ENCODE measurements at places on chromosomes 4 and X.

DNA sequence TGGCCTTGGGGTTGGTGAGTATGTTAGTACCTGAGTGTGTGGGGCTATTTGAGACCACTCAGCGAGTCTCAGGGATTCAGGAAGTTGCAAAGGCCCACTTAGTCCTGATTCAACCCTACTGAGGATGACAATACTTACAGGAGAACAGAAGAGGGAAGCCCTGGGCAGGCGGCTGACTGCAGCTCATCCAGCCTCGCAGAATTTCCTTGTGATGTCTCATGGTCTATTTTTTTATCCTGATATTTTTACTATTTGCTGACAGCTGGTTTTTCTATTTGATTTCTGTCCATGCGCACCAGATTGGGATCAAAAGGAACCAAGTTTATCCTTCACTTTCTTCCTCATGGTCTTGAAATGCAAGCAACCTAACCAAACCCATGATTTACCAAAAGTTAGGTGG is 201.8 kb upstream of the LNX1 start:
- DNase-seq, result no peak

DNA sequence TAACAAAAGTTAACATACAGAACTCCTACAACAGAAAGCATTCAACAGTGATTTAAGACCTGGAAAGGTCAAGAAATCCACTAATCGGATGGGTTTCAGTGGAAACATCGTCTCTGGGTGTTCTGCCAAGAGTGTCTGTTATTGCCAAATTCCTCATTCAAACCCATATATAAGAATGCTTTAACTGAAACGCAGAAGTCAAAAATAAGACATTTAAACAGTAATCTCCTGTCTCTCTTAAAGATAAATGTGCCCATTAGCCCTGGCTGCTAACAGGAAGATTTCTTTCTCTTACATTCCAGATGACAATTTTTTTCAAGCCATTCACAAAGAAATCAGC is 31.5 kb downstream of the DCTD start:
- no peak for DNase-seq

DNA sequence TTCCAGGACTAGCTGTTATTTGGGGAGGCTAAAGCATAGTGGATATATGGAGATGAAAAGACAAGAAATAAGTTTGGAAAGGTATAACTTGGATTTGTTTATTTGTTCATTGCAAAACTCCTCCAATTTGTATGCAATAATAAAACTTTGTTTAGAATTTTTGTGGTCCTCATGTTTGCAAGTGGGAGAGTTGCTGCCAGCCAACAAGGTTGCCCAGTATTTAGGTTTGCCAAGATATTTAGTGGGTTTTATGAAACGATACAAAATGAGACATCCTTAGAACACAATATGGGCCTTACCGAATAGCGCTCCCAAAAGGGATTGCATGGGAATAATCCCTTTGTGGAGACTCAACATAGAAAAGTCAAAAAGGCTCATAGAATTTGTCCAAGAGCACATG is 162.1 kb downstream of the INPP4B start:
- DNase-seq, result no peak

GRCh38 chr4:65007841-65008439 is 598.7 kb upstream of the TECRL start:
- peak; percentile 29 for DNase-seq

DNA sequence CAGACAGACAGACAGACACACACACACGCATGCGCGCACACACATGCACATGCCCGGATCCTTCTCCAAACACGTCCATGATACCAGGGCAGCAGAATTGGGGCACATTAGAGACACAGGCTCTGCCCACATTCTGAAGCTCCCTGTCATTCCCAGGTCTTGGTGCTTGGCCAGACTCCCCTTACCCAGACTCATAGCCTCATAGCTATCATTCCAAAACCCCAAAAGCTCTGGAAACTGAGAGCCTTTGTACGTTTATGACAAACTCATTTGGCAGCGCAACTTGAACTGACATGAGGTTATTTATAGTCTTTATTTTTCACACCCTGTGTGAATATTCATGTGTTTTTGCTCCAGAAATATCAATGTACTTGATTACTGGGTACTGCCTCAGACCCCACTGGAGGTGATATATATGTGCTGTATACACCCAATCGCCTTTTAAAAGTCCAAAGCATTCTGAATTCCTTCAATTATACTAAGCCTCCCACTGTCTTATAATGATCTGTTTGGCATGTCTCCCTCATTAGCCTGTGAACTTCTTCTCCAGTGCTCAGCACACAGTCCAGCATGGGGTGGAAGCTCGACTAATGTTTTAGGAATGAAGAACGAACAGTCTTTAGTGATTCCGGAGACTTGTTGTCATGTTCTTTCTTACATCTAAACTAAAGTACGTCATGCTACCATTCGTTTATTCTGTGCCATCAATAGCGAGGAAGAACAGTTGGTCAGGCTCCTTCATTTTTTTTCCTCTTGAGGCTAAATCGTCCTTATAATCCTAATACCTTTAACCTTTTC is 45.0 kb downstream of the RTL9 start:
- no peak for DNase-seq

DNA sequence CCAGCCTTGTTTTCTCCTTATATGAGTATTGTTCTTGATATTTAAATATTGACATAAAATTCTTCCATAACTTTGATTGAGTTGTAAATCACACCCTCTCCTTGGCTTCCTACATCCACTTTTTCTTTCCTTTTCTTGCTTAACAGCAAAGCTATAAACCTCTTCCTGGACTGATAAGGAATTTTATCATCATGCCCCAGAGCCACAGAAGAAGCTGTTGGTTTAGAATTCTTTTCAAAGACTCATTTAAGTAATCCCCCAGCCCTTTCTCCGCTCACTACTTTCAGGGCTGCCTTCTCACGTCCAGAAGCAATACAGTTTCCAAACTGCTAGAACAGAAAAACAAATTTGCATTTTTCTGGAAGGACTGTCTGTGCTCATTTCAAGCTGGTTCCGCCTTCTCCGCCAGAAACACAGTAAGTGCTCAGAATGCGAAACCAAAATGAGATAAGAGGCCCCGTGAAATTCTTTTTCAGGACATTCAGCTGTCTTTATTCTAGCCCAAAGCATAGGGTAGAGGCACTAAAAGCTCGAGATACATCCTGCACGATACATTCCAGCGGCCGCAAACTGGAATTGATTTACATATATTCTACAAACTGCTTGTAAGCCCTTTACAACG is 849 bp downstream of the MID1 start:
- DNase-seq, result no peak

DNA sequence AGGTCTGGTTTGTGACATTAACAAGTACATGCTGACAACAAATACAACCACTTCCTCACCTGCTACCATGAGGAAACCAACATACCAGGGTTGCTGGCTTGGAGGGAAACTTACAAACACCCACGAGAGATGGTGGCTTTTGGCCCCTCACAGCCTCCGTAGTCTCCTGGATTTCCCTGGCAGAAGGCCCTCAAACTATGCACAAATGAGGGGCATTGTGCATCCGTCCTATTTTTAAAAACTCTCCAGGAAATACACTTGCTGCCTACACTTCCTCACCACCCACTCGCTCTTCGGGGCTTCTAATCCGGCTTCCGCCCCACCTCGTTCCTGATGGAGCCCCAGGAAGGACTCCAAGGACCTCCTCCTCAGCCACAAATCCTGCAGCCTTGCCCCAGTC is 355.0 kb upstream of the GATB start:
- DNase-seq, result no peak

DNA sequence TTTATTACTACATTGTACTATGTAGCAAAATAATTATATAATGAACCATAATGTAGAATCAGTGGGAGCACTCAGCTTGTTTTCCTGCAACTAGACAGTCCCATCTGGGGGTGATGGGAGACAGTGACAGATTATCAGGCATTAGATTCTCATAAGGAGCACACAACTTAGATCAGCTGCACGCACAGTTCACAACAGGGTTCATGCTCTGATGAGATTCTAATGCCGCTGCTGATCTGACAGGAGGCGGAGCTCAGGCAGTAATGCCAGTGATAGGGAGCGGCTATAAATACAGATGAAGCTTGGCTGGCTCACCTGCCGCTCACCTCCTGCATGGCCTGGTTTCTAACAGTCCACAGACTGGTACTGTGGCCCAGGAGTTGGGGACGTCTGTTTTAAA is 199.2 kb downstream of the MAB21L2 start:
- DNase-seq, result no peak

DNA sequence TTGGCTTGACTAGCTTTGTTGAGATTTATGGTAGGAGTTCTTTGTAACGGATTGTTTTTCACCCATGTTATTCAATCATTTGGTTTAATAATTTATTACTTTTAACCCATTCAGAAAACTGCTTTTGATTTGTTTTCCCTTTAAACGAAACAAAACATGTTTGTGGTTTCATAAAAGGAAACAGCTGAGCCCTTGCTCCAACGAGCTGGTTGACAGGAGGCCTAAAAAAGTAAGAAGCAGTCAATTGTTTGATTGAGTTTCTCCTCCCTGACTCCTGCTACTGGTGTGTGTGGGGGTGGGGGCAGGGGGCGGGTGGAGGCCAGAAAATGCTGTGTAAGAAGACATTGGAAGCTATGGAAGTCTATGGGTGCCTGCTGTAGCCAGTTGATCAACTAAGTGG is 102.8 kb downstream of the CHRDL1 start:
- no peak for DNase-seq

GRCh38 chrX:9522378-9523155 is 57.7 kb downstream of the TBL1X start:
- no peak for DNase-seq

DNA sequence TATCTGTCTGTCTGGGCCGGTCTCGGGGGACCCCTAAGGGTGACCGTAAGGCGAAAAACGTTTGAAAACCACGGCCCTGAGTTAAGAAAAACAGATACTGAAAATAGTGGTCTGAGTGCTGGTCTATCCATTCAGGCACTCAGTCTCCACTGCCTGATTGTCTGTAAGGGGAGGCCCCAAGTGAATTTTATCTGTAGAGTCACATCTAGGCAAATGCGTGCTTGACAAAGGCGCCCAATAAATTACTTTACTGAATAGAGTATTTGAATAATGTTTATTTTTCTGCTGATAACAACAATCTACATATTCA is 465 bp downstream of the HNRNPH2 start:
- no peak for DNase-seq

- DNase-seq, result no peak
Measured at GRCh38 chr4:174865418-174865985, 36.5 kb upstream of the GLRA3 start.

- no peak for DNase-seq
Measured at GRCh38 chrX:84322083-84322827, 134.3 kb upstream of the RPS6KA6 start.

- no peak for DNase-seq
Measured at GRCh38 chr4:80229590-80229989, 32.3 kb downstream of the PRDM8 start.

GRCh38 chr4:169361756-169362155 is 91.0 kb upstream of the SH3RF1 start:
- DNase-seq, result no peak
